Gastroesophageal sphincter (tissue), 4 donors: ENCODE measurements at places on chromosomes 1 and 21. TPM values are rescaled to one million over a fixed set of nuclear protein-coding genes. Genes with fewer than 3 reads are reported as not detected.

FAM43B gene
- 0.93 TPM for total RNA-seq

CYP4Z1 gene
- total RNA-seq, result 1.1 TPM

BSND gene
- total RNA-seq, result not detected

DNA sequence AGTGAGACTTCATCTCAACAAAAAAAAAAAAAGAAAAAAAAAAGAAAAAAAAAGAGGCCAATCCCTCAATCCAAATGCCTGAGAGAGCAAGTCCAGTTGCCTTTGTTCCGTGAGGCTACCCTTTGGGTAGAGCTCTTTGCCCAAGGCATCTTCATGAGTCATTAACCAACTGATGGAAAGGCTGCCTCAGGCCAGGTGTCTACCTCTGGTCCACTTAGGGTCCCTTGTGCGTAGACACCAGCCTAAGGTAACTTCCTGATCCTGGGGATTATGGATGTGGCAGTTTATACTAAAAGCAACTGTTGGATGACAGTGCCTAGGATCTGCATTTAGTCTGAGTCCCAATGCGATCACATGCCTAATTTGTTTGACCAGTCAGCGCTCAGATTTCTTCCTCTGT is 20.7 kb upstream of the ZNF326 start:
- no peak for ATAC-seq
